ENCODE measurements at places on chromosomes 16 and 17.

DNA sequence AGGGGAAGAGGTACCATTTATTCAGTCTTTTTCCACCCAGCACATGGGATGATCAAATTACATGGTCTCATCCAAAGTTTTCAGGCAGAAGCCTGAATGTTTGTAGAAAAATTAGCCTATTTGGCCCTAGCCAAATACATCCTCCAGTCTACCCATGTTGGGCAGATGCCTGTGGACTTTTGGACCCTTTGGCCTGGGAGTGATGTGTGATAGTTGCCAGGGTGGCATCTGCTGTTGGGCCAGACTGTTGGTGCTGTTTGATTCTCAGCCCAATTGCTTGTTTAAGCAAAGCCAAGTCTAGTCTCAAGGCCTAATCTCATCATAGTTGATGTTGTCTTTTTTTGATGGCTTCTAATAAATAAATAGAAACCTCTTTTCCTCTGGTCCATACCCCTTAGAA is 419.0 kb downstream of the CDH13 start:
- DNase-seq: no peak

DNA sequence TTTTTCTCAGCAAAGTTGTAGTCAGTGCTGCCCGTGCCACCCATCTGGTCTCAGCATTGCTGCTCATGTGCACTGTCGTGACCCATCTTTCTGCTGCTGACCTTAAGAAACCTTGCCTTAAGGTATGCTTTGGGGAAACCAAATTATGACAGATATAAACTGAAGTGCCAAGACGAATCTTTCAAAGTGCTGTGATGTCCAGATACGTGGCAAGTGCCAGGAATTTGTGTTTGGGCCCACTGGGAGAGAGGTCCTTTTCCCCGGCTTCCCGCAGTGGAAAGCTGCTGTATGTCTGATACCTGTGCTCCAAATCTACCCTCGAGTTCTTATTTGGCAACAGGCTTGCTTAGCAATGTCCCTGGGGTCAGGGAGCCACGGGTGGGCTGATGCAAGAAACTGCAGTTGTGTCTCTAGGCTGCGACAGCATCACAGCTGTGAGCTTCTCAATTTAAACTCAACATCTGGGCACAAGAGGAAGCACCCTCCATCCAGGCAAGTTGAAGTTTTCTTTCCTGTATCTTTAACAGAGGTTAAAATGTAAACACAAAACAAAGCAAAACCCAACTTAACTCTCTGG is 30.3 kb upstream of the TOX3 start:
- no peak for DNase-seq

GRCh38 chr16:74462361-74462760 is 41.1 kb upstream of the CLEC18B start:
- DNase-seq: no peak

DNA sequence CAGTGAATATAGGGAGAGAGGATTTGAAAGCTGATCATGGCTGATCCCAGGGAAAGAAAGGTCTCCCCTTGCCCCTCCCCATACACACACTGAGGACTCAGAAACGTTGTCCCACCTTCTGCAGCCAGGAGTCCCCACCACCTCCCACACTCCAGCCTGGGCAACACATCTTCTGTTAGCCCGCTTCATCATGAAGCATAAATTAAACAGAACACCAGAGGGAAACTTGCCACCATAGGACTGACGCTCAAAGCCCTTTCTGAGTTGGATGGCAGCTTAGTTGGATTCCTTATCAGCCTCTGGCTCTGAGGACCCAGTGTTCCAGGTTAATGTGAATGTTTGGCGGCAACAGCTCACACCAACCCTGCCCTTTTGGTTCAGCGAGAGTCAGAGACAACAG is 33.9 kb downstream of the ARHGAP27 start:
- DNase-seq: no peak

- DNase-seq: no peak
Measured at GRCh38 chr17:42517516-42517915, 18.5 kb upstream of the NAGLU start.

- DNase-seq: no peak
Measured at GRCh38 chr16:21997697-21998480, 3.0 kb downstream of the PDZD9 start.

DNA sequence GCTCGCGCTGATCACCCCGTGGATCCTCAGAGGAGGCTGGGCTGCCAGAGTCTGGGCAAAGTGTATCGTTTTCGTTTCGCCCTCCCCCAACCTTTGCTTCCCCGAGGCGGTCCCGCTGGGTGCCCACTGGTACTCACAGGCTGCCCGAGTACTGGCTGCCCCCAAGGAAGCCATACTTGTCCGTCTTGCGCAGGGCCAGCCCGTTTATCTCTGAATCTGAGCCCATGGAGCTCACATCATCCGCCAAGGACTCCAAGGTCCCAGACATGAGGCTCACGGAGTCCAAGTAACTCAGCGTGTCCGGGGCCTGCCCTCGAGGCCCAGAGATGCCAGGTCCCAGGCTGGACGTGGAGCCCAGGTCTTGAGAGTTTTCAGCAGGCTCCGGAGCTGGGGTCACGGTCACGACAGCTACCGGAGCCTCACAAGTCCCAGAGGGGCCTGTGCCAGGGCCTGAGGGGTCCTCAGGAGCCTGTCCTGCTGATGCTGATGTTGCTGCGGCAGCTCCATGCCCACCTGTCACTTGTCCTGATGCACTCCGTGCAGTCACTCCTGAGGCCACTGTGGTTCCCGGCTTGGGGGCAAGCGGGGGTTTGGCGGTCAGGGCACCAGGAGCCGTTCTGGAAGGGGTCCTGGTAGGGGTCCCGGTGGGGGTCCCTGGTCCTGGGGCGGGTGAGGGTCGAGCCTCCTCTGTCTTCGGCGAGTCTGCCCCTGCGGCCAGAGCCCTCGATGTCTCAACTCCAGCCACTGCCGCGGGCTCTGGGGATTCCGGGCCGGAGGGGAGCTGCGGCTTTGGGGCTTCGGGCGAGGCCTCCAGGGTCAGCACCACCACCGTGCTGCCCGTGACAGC is 980 bp downstream of the TBC1D10B start:
- DNase-seq: no peak

GRCh38 chr16:88759245-88759975 is 25.6 kb downstream of the PIEZO1 start:
- no peak for DNase-seq

- no peak for DNase-seq
Measured at GRCh38 chr16:30761427-30761927, 385 bp downstream of the CFAP119 start.

Measured in non-pigmented ciliary epithelial cell (primary cell).